Aorta (tissue), 5 donors: ENCODE measurements at places on chromosomes 4 and X.

DNA sequence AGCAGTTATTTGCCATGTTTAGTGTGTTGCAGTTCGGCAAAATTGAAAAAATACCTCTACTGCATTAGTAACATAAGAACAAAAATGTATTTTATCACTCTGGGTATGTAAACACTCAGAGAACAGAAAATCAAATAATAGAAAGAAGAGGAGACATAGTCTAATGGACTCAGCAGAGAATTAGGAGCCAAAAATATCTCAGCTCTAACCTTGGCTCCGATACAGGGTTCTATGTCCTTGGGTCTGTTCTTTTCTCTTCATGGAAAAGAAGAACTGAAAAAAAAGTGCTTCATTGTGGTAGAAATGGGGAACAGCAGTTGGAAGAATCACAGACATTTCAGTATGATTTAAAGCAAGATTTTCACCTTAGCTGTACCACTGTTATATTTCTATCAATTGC is 240.5 kb upstream of the CXXC4 start:
- H3K36me3 ChIP-seq = no peaks in the 10 kb centered on the region
- no peaks in the 10 kb centered on the region for H3K27me3 ChIP-seq
- DNase-seq = no peak
- no peak overlapping the region for H3K4me3 ChIP-seq
- no peaks in the 10 kb centered on the region for H3K4me1 ChIP-seq

GRCh38 chr4:186472948-186473347 is 82.4 kb downstream of the MTNR1A start:
- H3K36me3 ChIP-seq = no peaks in the 10 kb centered on the region
- no peak overlapping the region for H3K4me3 ChIP-seq
- H3K4me1 ChIP-seq = peaks cover 2% of the 10 kb centered on the region
- H3K27me3 ChIP-seq = no peaks in the 10 kb centered on the region

DNA sequence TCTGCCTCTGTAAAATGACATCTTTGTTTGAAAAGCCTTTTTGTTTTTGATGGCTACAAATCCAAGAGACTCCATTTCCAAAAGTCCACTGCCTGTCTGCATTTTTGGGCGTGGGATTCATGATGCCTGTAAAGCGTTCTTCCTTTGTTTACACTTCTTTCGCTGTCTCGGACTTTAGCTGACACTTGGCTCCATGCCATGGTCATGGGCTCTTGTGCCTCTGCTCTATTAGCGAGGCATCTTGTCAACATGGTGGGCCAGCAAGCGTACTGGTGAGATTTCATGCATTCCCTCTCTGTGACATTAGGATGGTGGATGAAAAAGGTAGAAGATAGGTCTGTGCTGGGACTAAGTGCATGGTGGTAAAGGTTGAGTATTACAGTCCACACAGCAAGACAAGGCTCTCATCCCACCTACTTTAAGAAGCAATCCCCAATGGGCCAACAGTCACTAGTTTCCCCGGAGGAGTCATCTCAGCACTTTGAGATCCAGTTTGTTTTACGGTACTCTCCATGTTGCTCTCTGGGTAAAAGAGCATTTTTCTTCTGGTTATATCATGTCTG is 298.2 kb upstream of the KLF3 start:
- no peaks in the 10 kb centered on the region for H3K36me3 ChIP-seq
- H3K4me1 ChIP-seq = peaks cover 5% of the 10 kb centered on the region
- DNase-seq = no peak
- no peaks in the 10 kb centered on the region for H3K27me3 ChIP-seq

DNA sequence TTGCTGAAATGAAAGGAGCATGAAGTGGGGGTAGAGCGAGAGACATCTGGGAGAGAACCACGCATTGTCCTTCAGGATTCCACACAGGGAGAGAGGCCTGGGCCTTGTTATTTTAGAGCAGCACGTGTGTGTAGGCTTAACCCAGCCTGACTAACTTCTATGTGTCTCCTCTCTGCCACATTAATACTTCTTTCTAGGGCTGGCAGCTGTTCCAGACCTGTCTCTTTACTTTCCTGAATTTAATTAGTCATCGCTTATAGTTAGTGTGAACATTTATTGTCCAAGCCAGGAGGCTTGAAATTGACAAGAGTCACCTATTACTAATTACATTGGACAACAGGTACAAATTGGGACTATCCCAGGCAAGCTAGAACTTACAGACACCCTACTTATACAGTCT is 51.3 kb downstream of the SMAD1 start:
- H3K27ac ChIP-seq = no peak overlapping the region
- H3K36me3 ChIP-seq = no peaks in the 10 kb centered on the region
- no peaks in the 10 kb centered on the region for H3K4me1 ChIP-seq
- H3K4me3 ChIP-seq = no peak overlapping the region

- no peaks in the 10 kb centered on the region for H3K27me3 ChIP-seq
- no peak within 1 kb of the TSS for H3K27ac ChIP-seq
- no peak for DNase-seq
- H3K36me3 ChIP-seq = no peaks in the 10 kb centered on the region
- no peaks in the 10 kb centered on the region for H3K4me1 ChIP-seq
Measured at GRCh38 chrX:22032084-22032483, at the start of gene PHEX. Gene PHEX (plus strand): TSS chrX:22032325. CDS start chrX:22033006, 681 bp downstream.

- H3K36me3 ChIP-seq = no peaks in the 10 kb centered on the region
- DNase-seq = peak; percentile 19
- no peaks in the 10 kb centered on the region for H3K27me3 ChIP-seq
- H3K4me1 ChIP-seq = no peaks in the 10 kb centered on the region
- H3K27ac ChIP-seq = no peak overlapping the region
- no peak overlapping the region for H3K4me3 ChIP-seq
Measured at GRCh38 chr4:4361883-4362282, 25.0 kb upstream of the NSG1 start.

- DNase-seq = no peak
- no peak overlapping the region for H3K27ac ChIP-seq
- no peak overlapping the region for H3K4me3 ChIP-seq
Measured at GRCh38 chrX:153725039-153725831, 579 bp downstream of the ABCD1 start.

GRCh38 chr4:143482840-143483239 is 30.7 kb upstream of the SMARCA5 start:
- H3K4me3 ChIP-seq = no peak overlapping the region
- no peaks in the 10 kb centered on the region for H3K4me1 ChIP-seq
- DNase-seq = no peak
- H3K27me3 ChIP-seq = no peaks in the 10 kb centered on the region

DNA sequence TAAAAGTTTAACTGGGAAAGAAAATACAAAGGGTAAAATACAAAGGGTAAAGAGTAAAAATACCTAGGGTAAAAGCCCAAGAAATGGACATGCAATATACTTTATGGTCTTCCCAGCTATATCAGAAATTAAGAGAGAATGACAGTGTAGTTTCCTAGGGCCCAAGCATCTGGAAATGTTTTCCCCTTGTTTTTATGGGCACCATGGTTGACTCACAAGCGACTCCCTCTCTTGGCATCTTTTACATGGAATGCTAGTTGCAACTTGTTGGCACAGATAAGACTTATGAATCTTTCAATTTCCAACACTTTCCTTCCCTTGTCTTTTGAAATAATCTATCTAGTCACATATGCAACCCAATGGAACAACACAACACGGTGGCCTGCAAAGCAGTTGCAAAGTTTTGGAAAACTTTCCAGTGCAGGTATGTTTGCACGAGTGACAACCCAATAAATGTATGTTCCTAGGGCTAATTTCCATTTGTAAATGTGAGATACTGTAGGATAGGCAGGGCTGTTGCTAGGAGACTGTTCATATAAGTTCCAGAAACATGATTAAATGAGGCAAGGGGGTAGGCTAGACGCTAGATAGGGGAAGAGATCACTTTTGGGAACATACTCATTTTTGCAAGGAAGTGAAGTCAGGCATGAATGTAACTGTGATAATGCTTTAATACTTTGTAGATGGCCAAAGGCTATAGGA is 36.4 kb upstream of the CWH43 start:
- no peak for DNase-seq
- no peaks in the 10 kb centered on the region for H3K4me1 ChIP-seq
- no peaks in the 10 kb centered on the region for H3K27me3 ChIP-seq
- H3K36me3 ChIP-seq = no peaks in the 10 kb centered on the region

DNA sequence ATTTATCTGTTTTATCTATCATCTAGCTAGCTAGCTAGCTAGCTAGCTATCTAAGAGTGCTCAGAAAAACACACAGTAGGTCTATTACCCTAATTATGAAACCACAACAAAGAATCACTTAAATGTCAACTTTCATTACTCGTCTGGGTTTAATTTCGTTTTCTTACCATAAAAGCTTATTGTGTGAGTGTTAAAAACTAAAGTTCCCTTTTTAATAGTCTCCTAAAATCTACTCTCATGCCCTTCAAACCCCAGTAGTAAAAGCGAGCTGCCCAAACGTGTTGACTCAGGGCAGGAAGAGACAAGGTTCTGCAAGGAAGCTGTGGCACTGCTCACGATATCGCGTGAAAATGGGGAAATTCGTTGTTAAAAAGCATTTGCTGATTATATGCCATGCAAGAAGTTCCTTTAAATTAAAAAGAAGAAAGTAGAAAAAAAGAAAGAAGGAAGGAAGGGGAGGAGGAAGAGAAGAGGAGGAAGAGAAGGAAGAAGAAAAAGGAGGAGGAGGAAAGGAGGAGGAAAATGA is 595 bp downstream of the MBNL3 start:
- no peak for DNase-seq
- H3K27ac ChIP-seq = no peak overlapping the region
- H3K4me1 ChIP-seq = no peaks in the 10 kb centered on the region
- H3K36me3 ChIP-seq = no peaks in the 10 kb centered on the region

GRCh38 chrX:64204252-64204651 is 1.3 kb downstream of the AMER1 start:
- H3K4me1 ChIP-seq = no peaks in the 10 kb centered on the region
- H3K27ac ChIP-seq = peak overlapping the region; percentile 43
- H3K36me3 ChIP-seq = no peaks in the 10 kb centered on the region
- no peaks in the 10 kb centered on the region for H3K27me3 ChIP-seq

- DNase-seq = no peak
- H3K4me1 ChIP-seq = no peaks in the 10 kb centered on the region
Measured at GRCh38 chrX:72676465-72676864, 37.6 kb downstream of the PHKA1 start.

- no peak overlapping the region for H3K4me3 ChIP-seq
- H3K27ac ChIP-seq = no peak overlapping the region
- no peaks in the 10 kb centered on the region for H3K27me3 ChIP-seq
- peaks cover 3% of the 10 kb centered on the region for H3K4me1 ChIP-seq
- no peaks in the 10 kb centered on the region for H3K36me3 ChIP-seq
- no peak for DNase-seq
Measured at GRCh38 chr4:183637461-183637860, 21.5 kb downstream of the RWDD4 start.
